ENCODE measurements at places on chromosomes 12 and 14.

DNA sequence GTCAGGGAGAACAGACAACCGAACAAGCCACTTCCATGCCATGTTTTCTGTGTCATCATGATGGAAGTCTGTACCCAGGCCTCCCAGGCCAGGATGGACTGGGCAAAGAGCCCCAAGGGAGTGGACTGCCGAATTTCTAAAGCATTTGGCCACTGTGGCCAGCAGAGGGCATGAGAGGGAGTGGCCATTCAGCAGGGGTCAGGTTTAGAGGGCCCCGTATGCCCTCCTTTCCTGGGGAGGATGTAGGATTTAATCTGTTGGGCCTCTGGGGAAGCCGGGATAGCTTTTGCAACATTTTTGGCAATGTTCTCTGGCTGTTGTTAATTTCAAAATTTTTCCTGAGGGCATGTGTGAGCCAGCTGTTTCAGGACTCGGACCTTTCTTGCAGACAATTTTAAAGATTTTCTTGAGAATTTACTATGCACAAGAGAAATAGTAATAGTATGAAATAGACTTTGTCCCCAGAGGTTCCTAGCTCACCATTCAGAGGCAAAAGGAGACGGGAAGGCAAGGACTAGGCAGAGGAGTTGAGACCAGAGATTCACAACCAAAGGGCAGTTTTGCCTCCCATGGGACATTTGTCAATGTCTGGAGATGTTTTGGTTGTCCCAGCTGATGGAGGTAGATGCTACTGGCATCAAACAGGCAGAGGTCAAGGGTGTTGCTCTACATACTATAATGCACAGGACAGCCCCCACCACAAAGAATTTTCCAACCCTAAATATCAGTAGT lies 18.0 kb downstream of the ACACB start:
- no peak for DNase-seq

- peak; percentile 11 for DNase-seq
Observed at GRCh38 chr14:90677484-90678050, 138.7 kb downstream of the TTC7B start.

DNA sequence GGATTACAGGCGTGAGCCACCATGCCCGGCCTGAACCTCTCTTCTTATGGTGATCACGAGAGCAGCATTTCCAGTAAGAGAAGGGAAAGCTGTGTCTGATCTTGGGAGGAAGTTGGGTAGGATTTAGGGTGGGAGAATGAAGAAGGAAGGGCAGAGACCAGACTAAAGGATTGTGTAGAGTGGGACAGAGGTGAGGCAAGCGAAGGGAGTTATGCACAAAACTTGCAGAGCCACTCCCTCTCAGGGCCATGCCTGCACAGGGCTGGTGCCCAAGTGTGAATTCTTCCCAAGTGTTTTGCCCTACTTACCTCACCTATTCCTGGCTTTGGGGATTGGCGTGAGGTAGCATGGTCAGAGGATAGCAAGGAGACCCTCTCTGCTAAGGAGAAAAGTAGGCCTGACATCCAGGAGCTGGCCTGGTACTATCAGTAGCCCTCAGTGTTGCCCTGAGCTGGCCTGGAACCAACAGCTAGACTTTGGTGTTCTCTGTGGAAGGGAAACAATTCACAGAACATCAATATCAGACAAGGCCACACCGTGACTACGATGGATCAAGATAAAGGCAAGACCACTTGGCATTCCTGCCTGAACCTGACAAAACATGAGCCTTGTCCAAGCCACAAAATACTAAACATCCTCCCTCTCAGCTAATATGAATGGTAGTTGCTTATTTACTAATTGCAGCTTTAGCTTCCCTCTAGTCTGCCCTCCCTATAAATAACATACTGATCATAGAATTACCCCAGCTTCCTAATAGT lies 201.0 kb upstream of the AMIGO2 start:
- DNase-seq: no peak

DNA sequence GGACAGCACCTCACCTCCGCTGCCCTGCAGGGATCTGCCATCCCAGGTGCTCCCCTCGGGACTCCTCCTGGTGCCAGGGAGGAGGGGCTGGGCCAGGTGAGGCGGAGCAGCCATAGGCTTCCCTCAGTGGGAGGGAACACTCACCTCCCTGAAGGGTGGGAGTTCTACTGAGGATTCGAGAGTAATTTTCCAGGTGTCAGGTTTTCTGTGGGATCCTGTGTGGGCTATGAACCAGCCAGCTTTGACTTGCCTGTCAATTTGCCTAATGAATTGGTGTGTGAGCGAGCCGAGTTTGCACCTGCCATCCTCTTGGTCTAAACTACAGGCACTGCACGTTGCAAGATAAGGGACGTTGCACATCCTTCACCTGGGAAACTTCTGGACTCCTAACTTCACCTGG lies 50.3 kb downstream of the NOC4L start:
- DNase-seq: no peak

- DNase-seq: no peak
Observed at GRCh38 chr12:119683816-119684215, 15.9 kb downstream of the PRKAB1 start.

GRCh38 chr12:82688596-82688995 lies 1.9 kb downstream of the TMTC2 start:
- DNase-seq: no peak

- DNase-seq: no peak
Observed at GRCh38 chr14:96894966-96895365, 97.8 kb downstream of the VRK1 start.

GRCh38 chr12:92424338-92424737 lies 278.5 kb upstream of the PLEKHG7 start:
- no peak for DNase-seq

GRCh38 chr12:69101505-69101904 lies 137.9 kb upstream of the CPSF6 start:
- DNase-seq: no peak

DNA sequence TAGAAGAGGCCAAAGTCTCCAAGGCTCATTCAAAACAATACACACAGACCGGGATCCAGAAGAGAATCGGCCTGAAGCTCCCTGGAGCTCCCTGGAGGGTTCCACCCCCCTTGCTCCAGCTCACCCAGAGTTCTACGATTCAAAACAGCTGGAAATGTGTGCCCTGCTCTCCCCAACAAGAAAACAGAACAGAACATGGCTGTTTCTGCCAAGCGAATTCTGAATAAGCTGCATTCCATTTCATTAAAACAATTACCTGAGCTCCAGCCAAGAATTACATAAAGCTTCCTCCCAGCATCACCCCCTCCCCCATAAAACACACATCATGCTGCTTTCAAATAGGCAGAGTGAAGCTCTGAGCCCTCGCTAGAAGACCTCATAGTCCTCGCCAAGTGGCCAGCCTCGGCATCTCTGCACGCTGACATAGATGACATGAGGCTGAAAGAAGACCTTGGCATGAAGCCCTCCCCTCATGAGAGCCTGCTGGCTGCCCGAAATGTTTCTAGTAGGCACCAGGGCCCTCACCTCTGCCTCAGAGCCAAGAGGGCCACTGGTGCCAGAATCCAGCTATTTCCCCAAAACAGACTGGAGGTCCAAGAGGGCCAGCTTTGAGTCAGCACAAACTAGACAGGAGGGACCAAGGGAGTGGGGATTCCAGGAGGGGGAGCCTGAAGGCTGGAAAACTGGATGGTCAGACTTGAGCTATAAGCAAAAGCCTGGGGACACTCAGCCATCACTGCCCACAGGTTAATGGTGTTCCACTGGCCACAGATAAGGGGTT lies 8.3 kb downstream of the PXN start:
- DNase-seq: no peak

- no peak for DNase-seq
Observed at GRCh38 chr12:31119192-31119802, 45.6 kb downstream of the DDX11 start.

DNA sequence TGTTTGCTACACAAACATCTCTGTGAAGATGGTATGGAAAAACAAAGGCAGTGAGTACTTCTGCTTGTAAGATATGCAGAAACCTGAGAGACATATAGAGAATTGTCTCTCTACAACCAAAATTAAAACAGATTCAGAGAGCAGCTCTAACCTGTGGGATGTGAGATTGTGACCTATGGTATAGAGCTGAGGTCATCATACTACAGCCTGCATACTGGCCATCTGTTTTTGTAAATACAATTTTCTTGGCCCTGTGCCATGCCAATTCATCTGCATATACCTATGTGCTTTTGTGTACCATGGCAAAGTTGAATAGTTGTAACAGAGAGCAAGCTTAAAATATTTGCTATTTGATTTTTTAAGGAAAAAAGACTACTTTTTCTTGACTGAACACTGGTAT lies 99.6 kb downstream of the LMO3 start:
- DNase-seq: no peak

DNA sequence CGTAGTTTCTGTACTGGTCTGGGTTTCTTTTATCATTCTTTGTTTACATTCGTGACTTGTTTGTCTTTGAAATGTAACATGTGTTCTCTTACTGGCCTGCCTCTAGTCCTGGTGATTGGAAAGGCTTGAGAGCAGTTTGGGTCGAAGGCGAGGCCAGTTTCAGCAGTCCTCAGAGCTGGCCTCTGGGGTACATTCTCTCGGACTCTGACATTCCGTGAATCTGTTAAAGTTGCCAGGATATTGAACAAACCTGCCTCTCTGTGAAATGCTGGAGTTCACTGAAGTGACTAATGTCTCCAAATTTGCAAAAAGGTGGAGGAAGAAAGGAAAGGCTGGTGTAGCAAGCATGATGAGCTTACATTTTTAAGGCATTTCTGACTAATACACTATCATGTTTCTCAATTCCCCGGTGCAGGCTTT lies 1.5 kb downstream of the PLEKHA5 start:
- no peak for DNase-seq

- no peak for DNase-seq
Observed at GRCh38 chr12:48687592-48687991, 5.6 kb upstream of the KANSL2 start.

DNA sequence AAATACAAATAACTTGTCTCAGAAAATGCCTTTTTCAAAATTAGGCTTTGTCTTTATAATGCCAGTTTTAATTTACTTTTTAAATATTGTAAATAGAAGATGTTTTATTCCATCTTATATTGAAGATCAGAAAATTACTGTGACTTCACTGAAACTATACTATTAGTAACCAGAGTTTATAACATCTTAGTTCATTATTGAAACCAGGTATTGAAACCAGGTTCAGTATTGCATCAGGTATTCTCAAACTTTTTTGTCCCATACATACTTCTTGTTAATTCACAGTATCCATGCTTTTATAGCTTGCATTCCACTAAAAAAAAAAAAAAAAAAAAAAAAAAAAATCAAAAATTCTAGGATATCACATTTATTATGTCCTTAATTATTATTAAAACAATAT lies 227.5 kb downstream of the GXYLT1 start:
- no peak for DNase-seq

GRCh38 chr12:7099290-7099996 lies 7.2 kb upstream of the C1R start:
- DNase-seq: no peak

GRCh38 chr12:127559349-127560040 lies 707.5 kb upstream of the TMEM132C start:
- DNase-seq: peak; percentile 37

DNA sequence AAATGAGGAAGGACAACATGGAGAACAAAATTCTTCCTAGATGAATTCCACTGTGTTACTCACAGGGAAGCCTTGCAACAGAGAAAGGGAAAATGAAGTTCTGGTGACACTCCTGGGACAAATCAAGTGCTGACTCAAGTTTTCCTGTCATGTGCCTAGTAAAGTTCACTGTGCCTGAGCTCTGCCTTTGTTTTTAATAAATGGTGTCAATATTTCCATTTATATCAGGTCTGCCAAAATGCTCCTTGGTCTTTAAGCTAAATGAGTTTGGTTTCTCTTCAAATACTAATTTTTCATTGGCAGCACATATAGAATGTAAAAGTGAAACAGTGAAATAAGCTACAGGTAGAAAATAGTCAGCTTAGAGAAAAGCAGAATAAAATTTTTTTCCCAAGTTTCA lies 33.0 kb downstream of the HIGD1C start:
- peak; percentile 30 for DNase-seq

GRCh38 chr12:58433959-58434358 lies 486.3 kb downstream of the LRIG3 start:
- DNase-seq: no peak

DNA sequence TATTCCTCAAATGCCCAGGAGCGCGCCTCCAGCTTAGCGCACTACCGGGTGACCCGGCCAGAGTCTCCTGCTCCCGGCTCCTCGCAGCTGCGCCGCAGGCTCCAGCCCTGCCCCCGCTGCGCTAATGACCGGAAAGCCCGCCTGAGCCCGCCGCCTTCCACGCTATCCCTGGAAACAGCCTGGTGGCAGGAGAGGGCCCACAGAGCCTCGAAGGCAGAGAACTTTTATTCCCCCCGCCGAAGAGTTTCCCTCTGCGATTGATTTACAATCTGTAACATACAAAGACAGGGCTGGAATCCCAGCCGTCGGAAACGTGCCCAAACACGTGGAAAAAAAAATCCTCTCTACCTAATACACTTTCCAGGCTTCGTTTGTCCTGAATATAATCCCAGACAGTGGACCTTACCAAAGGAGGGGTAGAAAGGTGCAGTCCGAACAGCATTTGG lies 1.5 kb downstream of the COL2A1 start:
- no peak for DNase-seq

- no peak for DNase-seq
Observed at GRCh38 chr12:26836201-26836600, 3.2 kb upstream of the ITPR2 start.

GRCh38 chr12:119069147-119069642 lies 87.9 kb downstream of the SRRM4 start:
- DNase-seq: no peak

- no peak for DNase-seq
Observed at GRCh38 chr12:6231359-6232268, 31.4 kb downstream of the CD9 start.

DNA sequence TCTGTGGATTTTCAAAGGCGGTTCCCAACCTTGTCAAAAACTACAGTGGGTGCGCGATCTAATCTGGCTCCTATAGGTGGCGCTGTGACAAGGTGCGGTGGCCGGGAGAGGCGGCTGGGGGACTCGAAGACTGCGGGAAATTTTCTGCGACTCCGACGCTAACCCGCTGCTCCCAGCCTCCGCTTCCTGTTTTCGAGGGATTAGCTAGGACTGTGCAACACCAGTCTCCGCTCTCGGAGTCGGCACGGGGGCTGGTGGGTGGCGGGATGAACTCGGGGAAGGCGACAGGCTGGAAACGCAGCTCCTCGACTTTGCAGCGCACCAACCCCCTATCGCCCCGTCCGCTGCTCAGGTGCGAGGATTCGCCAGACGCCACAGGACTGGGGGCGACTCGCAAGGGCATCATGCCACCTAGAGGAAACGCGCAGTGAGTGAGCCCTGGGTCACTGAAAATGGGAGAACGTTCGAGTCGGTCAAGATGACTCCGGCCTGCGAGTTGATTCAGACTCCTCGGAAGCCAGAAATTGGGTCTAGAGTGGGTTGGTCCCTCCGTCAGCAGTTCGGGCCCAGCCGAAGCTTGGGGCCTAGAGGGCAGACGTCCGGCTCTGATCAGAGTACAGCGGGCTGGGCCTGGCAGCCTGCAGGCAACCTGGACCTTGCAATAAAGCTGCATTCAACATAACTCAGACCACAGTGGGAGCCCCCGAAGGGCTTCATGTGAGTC lies 5.5 kb upstream of the PAX9 start:
- no peak for DNase-seq

- DNase-seq: no peak
Observed at GRCh38 chr12:69238589-69239351, 599 bp upstream of the CPSF6 start.

GRCh38 chr12:93000026-93000425 lies 70.9 kb upstream of the EEA1 start:
- DNase-seq: no peak

Data from activated CD4-positive, alpha-beta T cell treated with anti-CD3 and anti-CD28 coated beads, Interleukin-2, amount 50 U/mL, for 24 hours (primary cell).